Natural killer cell treated with Interleukin-12 subunit alpha and Interleukin-12 subunit beta and Interleukin-15 and Interleukin-18, amount 100 ng/mL, for 72 hours (primary cell): ENCODE measurements at places on chromosomes 5 and 9. TPM values are rescaled to one million over a fixed set of nuclear protein-coding genes. Genes with fewer than 3 reads are reported as not detected.
A peak's percentile ranks its signal among the peaks of the same experiment; 100 is the strongest.

Gene FOXD4L5
- total RNA-seq, result 0.21 TPM

Gene EGFL7
- 0.36 TPM for total RNA-seq

Gene ENDOG
- 23.7 TPM for total RNA-seq

Gene MRPS30
- total RNA-seq, result 41.6 TPM

DNA sequence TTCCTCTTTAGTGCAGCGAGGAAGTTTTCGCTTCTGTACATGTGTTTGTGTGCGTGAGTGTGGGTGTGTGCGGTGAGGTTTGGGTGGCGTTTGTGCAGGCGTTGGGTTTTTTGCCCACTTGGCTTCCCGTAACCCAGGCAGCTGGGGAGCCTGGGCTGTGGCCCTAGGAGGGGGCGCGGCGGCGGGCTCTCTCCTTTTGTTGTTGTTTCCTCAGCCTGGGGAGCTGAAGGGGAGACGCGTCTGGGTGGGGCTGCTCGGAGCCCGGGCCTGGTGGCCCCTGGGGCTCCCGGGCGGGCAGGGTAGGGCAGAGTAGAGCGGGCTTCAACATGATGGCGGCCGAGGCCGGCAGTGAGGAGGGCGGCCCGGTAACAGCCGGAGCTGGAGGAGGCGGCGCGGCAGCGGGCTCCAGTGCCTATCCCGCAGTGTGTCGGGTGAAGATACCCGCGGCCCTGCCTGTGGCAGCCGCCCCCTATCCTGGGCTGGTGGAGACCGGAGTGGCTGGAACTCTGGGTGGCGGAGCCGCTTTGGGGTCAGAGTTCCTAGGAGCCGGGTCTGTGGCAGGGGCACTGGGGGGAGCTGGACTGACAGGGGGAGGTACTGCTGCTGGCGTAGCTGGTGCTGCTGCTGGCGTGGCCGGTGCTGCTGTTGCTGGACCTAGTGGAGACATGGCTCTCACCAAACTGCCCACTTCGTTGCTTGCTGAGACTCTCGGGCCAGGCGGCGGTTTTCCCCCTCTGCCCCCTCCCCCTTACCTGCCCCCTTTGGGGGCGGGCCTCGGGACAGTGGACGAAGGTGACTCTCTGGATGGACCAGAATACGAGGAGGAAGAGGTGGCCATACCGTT lies 665 bp downstream of the RASA1 start:
- peak overlapping the region; percentile 93 for H3K27ac ChIP-seq
- peak overlapping the region; percentile 99 for H3K4me3 ChIP-seq
- peaks cover 28% of the 10 kb centered on the region for H3K4me1 ChIP-seq

GRCh38 chr5:56456002-56456401 lies 222.9 kb upstream of the ANKRD55 start:
- no peak for DNase-seq
- H3K27ac ChIP-seq, result no peak overlapping the region
- H3K4me1 ChIP-seq, result no peaks in the 10 kb centered on the region
- no peaks in the 10 kb centered on the region for H3K36me3 ChIP-seq

DNA sequence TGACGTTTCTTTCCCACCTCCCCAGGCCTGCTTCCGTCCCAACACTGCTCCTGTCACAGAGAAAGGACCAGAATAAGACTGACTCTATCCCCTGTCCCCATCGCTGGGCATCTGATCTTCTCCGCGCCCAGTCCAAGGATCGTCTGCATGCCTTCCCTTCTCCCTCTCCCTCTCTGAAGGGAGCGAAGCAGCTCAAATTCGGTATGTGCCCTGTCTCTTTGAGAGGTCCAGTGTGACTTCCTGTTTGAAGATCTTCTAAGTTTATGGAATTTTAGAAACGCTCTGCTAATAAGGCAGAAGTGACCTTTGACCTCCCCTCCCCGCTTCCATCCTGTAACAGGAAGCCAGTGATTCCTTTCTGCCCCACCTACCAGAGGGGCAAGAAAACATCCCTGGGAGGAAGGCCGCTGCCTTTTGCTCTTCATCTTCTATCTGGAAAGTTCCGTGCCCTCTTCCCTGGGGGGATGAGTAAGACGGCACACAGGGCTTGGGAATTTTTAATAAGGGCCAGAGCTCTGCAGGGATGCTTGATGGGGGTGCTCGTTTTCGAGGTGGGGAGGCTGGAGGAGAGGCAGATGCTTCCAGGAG lies 40.7 kb upstream of the RNU6ATAC start:
- H3K27me3 ChIP-seq, result peaks cover 6% of the 10 kb centered on the region
- H3K36me3 ChIP-seq, result no peaks in the 10 kb centered on the region
- H3K4me1 ChIP-seq, result no peaks in the 10 kb centered on the region
- DNase-seq, result no peak
- no peak overlapping the region for H3K4me3 ChIP-seq

- H3K36me3 ChIP-seq, result no peaks in the 10 kb centered on the region
- DNase-seq, result no peak
- H3K27me3 ChIP-seq, result peaks cover 3% of the 10 kb centered on the region
- H3K27ac ChIP-seq, result peak overlapping the region; percentile 59
- no peak overlapping the region for H3K4me3 ChIP-seq
These were observed 21.8 kb upstream of the NINJ1 start for GRCh38 chr9:93155716-93156474.

DNA sequence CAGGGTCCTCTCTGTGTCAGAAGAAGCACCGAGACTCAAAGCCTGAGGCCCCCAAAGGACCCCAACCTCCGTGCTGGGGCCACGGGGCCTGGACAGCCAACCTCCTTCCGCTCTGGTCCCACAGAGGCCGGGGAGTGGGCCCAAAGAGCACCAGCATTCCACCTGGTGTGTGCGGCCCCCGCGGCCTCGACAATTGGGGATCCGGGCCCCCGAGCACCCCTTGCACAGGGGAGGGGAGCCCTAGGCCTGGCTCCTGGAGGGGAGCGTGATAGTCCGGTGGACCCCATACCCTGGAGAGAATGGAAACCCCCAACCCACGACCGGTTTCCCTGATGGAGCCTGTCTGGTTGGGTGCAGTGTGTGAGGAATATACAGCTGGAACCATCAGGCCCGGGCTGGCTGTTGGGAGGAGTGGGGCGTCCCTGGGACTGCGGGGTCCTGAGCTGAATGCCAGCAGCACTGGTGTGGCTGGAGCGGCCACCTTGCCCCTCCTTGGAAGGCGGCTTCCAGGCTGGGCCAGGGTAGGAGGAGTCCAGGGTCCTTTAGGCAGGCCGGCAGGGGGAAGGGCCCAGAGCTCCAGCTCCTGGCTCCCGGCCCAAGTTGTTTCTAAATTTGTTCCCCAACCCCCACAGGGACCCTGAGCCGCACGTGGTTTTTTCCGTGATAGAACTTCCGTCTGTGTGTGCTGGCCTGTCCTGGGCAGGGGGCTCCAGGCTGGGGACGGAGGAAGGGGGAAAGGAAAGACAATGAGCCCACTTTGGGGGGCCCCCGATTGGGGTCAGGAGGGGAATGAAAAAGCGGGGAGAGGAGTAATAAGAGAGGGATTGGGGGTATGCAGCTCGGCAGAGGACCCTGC lies 825 bp upstream of the TOR4A start:
- peak overlapping the region; percentile 91 for H3K4me3 ChIP-seq
- no peak for DNase-seq
- peaks cover 11% of the 10 kb centered on the region for H3K4me1 ChIP-seq
- no peaks in the 10 kb centered on the region for H3K27me3 ChIP-seq
- no peaks in the 10 kb centered on the region for H3K36me3 ChIP-seq
- peak overlapping the region; percentile 84 for H3K27ac ChIP-seq

GRCh38 chr9:71769175-71770161 lies 1.2 kb upstream of the CEMIP2 start:
- H3K36me3 ChIP-seq, result no peaks in the 10 kb centered on the region
- peaks cover 44% of the 10 kb centered on the region for H3K4me1 ChIP-seq
- H3K4me3 ChIP-seq, result peak overlapping the region; percentile 89
- H3K27ac ChIP-seq, result peak overlapping the region; percentile 70

GRCh38 chr9:109831998-109832658 lies 52.1 kb downstream of the PALM2AKAP2 start:
- no peak for DNase-seq
- H3K4me3 ChIP-seq, result no peak overlapping the region
- H3K27me3 ChIP-seq, result peaks cover 8% of the 10 kb centered on the region
- H3K27ac ChIP-seq, result no peak overlapping the region
- no peaks in the 10 kb centered on the region for H3K4me1 ChIP-seq

DNA sequence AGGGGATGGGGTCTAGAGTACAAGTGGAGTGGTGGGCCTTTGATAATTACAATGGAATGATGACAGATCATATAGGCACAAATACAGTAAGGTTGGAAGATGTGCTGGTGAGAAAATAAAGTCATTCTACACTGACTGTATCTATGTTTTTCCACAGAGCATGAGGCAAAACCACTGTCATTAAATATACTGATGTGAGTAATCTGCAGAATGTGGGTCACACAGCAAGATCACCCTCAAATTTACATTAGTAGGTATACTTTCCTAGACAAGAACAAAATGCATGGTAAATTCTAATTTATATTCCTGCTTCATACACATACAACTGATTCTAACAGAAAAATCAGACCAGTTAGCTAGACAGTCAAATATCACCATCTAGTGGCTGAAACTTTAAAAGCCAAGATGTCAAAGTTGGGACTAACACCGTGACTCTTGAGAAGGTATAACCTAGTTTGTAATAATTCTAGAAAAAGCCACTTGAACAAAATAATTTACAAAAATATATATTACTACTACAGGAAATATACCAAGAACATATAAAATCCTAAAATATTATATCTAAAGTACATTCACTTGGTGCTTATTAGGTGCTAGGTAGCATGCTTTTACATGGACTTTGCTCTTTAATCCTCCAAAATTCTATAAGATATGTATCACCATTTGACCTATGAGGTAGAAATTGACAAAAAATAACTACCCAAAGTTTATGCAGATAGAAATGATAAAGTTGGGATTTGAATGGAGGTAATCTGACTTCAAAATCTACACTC lies 19.5 kb downstream of the TTC33 start:
- H3K27me3 ChIP-seq, result no peaks in the 10 kb centered on the region
- no peak overlapping the region for H3K27ac ChIP-seq
- DNase-seq, result no peak
- H3K36me3 ChIP-seq, result peaks cover 19% of the 10 kb centered on the region

DNA sequence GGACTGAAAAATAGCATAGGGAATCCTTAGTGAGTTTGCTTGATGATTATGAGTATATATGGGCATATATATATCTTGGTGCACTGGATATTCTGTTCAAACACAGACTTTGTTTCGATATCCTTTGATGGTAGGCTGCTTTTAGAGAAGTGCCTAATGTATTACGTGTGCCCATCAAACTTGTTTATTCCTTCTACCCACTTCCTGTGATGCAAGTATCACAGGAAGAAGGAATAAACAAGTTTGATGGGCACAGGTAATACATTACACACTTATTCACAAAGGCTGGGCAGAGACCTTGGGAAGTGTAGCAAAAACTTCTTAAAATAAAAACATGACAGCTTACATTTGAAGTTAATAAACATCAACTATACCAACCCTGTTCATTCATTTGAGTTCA lies 364.2 kb downstream of the CHSY3 start:
- DNase-seq, result no peak
- H3K27ac ChIP-seq, result no peak overlapping the region
- no peak overlapping the region for H3K4me3 ChIP-seq
- no peaks in the 10 kb centered on the region for H3K36me3 ChIP-seq

DNA sequence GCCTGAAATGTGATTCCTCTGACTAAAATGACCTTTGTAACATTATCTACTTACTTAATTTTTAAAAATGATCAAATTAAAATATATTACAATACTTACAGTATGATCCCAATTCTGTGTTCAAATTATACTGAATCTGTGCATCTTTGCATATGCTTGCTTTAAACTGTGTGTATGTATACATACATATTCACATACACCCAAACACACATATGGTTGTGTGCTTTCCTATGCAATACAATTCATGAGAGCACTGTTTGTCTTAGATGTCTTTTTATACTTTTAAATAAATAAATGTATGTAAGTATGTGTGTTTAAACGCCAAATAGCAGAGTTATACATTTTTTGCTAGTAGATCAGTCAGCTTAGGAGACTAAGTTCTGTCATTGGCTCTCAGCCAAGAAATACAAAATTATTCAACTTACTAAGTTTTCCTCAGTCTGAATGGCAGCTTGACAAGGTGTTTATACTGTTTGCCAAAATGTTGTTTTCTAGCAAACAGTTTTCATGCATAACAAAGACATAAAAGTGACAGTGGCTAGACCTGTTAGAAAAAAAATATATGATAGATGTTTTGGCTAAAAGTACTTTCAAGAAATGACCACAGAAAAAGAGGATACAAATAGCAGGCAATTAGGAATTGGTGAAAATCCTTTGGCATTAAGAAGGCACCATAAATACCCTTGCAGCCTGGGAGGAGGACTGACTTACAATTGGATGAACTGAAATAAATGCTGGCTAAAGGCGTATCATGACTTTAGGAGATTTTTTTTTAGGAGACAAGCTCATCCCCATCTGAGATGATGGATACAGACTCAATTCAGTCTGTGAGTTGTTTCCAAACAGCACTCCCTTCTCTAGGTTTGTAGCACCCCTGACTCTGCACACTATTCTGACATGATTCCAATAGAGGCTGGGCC lies 7.9 kb downstream of the TICAM2 start:
- DNase-seq, result no peak
- H3K4me3 ChIP-seq, result no peak overlapping the region
- no peaks in the 10 kb centered on the region for H3K27me3 ChIP-seq
- peaks cover 2% of the 10 kb centered on the region for H3K4me1 ChIP-seq
- H3K27ac ChIP-seq, result no peak overlapping the region

- no peak for DNase-seq
- H3K36me3 ChIP-seq, result no peaks in the 10 kb centered on the region
- H3K27me3 ChIP-seq, result no peaks in the 10 kb centered on the region
- H3K4me1 ChIP-seq, result no peaks in the 10 kb centered on the region
These were observed 235.1 kb upstream of the PRR16 start for GRCh38 chr5:120229036-120229435.

DNA sequence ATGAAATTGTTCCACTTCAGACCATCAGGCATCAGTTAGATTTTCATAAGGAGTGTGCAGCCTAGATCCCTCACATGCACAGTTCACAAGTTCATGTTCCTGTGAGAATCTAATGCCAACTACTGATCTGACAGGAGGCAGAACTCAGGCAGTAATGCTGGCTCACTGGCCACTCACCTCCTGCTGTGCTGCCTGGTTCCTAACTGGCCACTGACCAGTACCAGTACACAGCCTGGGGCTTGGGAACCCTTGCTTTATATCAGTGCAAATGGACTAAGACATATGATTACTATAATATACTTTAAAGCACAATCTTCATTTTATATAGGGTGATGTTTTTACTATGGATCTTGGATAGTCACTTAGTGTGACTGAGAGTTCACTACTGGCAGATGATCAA lies 259.2 kb downstream of the SLCO4C1 start:
- no peak overlapping the region for H3K27ac ChIP-seq
- no peak for DNase-seq
- no peaks in the 10 kb centered on the region for H3K36me3 ChIP-seq
- no peaks in the 10 kb centered on the region for H3K4me1 ChIP-seq

DNA sequence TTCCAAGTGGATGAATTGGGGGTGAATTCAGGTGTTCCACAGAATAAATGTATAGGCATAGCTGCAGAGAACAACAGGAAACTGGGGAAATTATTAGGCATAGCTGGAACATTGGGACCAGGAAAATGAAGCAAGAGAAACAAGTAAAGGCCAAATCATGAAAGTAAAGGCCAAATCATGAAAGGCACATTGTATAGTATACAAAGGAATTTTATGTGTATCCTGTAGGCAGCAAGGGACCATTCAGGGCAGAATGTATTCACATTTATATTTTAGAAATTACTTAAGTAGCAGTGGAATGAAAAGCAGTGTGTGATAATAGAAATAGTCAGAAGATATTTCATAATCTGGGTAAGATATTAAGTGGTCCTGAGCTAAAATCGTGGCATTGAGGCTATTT lies 127.3 kb upstream of the GRHPR start:
- peak overlapping the region; percentile 29 for H3K27ac ChIP-seq
- no peaks in the 10 kb centered on the region for H3K36me3 ChIP-seq
- no peak overlapping the region for H3K4me3 ChIP-seq
- no peaks in the 10 kb centered on the region for H3K27me3 ChIP-seq
- peaks cover 31% of the 10 kb centered on the region for H3K4me1 ChIP-seq
